WTC11 (cell line): ENCODE measurements at places on chromosomes 13 and 19. TPM values are rescaled to one million over a fixed set of nuclear protein-coding genes. Genes with fewer than 3 reads are reported as not detected.

Gene TMEM38A
- 9.5 to 11.1 TPM (median 10.9 TPM) in 3 replicates for total RNA-seq

Gene RASAL3
- 1.2 to 2.3 TPM (median 1.6 TPM) in 3 replicates for total RNA-seq

Gene RASIP1
- total RNA-seq, result 4.4 to 5.4 TPM (median 5.2 TPM) in 3 replicates

Gene MAST1
- total RNA-seq, result 24.3 to 28.4 TPM (median 27.3 TPM) in 3 replicates

Gene C2CD4C
- total RNA-seq, result 6.6 to 9.8 TPM (median 7.9 TPM) in 3 replicates

Gene ARL11
- total RNA-seq, result 0.35 to 0.53 TPM (median 0.41 TPM) in 3 replicates

Gene KLK13
- total RNA-seq, result 3.1 to 5.0 TPM (median 4.5 TPM) in 3 replicates

Gene RASL11A
- total RNA-seq, result 2.5 to 3.8 TPM (median 3.5 TPM) in 3 replicates

Gene GFY
- total RNA-seq, result 0.85 to 1.4 TPM (median 0.87 TPM) in 3 replicates

Gene KIR2DL1
- total RNA-seq, result not detected in 3 replicates

Gene ZNF628
- 14.0 to 23.6 TPM (median 17.8 TPM) in 3 replicates for total RNA-seq

Gene CEACAM3
- not detected in 3 replicates for total RNA-seq

Gene NLRP7
- total RNA-seq, result 4.1 to 6.8 TPM (median 5.0 TPM) in 3 replicates

Gene UBA52
- 1,300 to 1,361 TPM (median 1,328 TPM) in 3 replicates for total RNA-seq

Gene KL
- total RNA-seq, result 0.07 TPM in 1 of 3 replicates, not detected in the others
